B cell (primary cell): ENCODE measurements at places on chromosomes 1 and 21. TPM values are rescaled to one million over a fixed set of nuclear protein-coding genes. Genes with fewer than 3 reads are reported as not detected.

CD1C gene
- total RNA-seq, result 6.6 and 7.4 TPM in 2 replicates

TRIM63 gene
- total RNA-seq, result not detected in 2 replicates

ATP1A2 gene
- total RNA-seq, result not detected in 2 replicates

C1QA gene
- total RNA-seq, result not detected in 2 replicates

KRTAP19-3 gene
- total RNA-seq, result not detected in 2 replicates

SPRR1A gene
- total RNA-seq, result not detected in 2 replicates

MARCKSL1 gene
- total RNA-seq, result 73.2 and 77.6 TPM in 2 replicates

SERINC2 gene
- total RNA-seq, result 0.32 and 1.4 TPM in 2 replicates

DNA sequence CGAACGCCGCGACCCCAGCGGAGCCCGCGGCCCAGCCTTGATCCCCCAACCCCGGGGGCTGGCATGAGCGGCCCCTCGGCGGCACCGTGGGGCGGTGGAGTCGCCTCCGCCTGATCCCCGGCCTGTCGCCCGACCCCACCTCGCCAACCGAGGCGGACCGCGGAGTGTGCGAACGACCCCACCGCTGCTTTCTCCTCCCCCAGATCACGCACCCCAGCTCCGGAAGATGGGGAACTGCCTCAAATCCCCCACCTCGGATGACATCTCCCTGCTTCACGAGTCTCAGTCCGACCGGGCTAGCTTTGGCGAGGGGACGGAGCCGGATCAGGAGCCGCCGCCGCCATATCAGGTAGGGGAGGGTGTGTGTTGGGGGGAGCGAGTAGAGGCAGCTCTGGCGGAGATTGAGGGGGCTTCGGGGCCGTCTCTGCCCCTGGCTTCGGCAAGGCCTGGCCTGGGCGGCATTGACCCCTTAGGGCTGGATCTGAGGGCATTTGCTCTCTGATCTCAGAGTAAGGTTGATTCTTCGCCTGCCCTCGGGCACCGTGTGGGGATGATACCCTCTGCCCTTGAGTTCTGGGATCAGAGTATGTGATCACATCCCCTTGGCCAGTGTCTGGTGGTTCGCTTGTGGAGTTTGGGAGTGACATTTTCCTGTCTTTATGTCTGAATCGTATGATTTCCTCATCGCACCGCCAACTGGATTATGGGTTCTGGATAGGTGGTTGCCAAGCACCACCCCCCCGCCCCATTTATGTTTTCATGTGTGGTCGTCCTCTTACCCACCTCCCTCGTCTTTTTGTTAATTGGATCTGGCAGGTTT, 668 bp downstream of the RNF11 start:
- H3K27me3 ChIP-seq, result no peaks in the 10 kb centered on the region
- DNase-seq, result no peak
- H3K36me3 ChIP-seq, result no peaks in the 10 kb centered on the region
- peaks cover 29% of the 10 kb centered on the region for H3K4me1 ChIP-seq
- H3K4me3 ChIP-seq, result peak overlapping the region; percentile 86

DNA sequence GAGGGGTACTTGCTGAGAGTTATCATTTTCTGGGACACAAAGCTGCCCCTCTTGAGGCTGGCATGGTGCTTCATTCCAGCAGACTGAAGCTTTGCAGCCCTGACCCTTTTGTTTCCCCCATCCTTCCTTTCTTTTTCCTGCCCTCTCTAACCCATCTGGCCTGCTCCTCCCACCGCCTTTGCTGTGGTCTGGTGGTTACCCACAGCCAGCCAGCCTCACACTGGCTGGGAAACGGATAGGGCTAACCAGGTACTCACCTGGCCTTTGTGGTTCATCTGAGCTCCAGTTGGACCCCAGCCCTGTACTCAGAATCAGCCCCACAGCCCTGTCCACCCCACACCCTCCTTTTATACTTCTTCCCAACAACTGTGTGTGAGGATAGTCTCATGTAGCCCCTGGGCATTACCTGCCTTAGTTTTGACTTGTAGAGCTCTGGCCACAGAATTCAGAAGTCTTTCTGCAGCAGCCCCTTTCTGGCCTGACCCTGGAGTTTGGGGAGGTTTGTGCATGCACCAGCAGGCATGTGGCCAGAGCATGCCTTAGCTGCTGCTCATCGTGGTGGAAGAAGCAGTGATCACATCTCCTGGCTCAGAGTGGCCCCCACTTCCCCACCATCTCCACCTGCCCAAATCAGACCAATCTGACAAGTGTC, 138.0 kb downstream of the TRABD2B start:
- H3K27me3 ChIP-seq, result peaks cover 2% of the 10 kb centered on the region
- no peak overlapping the region for H3K27ac ChIP-seq
- DNase-seq, result no peak
- H3K4me3 ChIP-seq, result no peak overlapping the region

DNA sequence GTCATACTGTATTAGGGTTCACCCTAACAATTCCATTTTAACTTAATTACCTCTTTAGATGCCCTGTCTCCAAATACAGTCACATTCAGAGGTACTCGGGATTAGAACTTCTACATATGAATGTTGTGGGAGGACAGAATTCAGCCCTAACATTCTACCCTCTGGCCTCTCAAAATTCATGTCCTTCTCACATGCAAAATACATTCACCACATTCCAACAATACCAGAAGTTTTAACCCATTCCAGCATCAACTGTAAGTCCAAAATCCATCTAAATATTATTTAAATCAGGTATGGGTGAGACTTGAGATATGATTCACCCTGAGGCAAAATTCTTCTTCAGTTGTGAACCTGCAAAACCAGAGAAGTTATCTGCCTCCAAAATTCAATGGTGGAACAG, 14.5 kb downstream of the LY9 start:
- H3K4me3 ChIP-seq, result no peak overlapping the region
- DNase-seq, result no peak
- no peak overlapping the region for H3K27ac ChIP-seq
- H3K4me1 ChIP-seq, result peaks cover 2% of the 10 kb centered on the region

- no peaks in the 10 kb centered on the region for H3K27me3 ChIP-seq
- no peak overlapping the region for H3K4me3 ChIP-seq
- H3K36me3 ChIP-seq, result no peaks in the 10 kb centered on the region
- no peaks in the 10 kb centered on the region for H3K4me1 ChIP-seq
- no peak for DNase-seq
Measured at GRCh38 chr1:233230011-233230410, 65.5 kb downstream of the PCNX2 start.

DNA sequence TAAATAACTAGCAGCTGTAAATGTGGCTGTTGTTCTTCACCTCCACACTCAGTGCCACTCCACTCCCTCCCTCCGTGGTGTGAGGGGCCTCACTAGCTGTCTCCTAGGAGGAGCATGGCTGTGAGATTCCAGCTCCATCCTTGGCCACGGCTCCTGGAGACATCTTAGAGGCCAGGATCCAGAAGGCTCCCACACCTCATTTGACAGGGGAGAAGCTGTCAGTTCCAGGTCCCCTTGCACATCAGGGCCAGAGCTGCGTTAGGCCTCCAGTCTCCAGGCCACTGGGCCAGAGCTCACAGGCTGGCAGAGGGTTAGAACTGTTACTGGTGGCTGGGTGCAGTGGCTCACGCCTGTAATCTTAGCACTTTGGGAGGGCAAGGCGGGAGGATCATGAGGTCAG, 15.0 kb downstream of the PCSK9 start:
- no peaks in the 10 kb centered on the region for H3K4me1 ChIP-seq
- no peaks in the 10 kb centered on the region for H3K36me3 ChIP-seq
- no peak overlapping the region for H3K27ac ChIP-seq
- no peak overlapping the region for H3K4me3 ChIP-seq
- DNase-seq, result no peak

GRCh38 chr1:177710696-177711620, 258.9 kb downstream of the SEC16B start:
- no peaks in the 10 kb centered on the region for H3K4me1 ChIP-seq
- H3K36me3 ChIP-seq, result no peaks in the 10 kb centered on the region
- H3K27me3 ChIP-seq, result no peaks in the 10 kb centered on the region
- no peak overlapping the region for H3K27ac ChIP-seq
- H3K4me3 ChIP-seq, result no peak overlapping the region

GRCh38 chr1:24311741-24312140, 7.4 kb upstream of the GRHL3 start:
- H3K27ac ChIP-seq, result no peak overlapping the region
- H3K4me1 ChIP-seq, result no peaks in the 10 kb centered on the region
- H3K4me3 ChIP-seq, result no peak overlapping the region
- no peak for DNase-seq
- no peaks in the 10 kb centered on the region for H3K36me3 ChIP-seq
- H3K27me3 ChIP-seq, result peaks cover 3% of the 10 kb centered on the region

GRCh38 chr1:42003433-42003832, 84.7 kb upstream of the HIVEP3 start:
- DNase-seq, result no peak
- H3K27ac ChIP-seq, result no peak overlapping the region
- H3K4me3 ChIP-seq, result no peak overlapping the region
- H3K4me1 ChIP-seq, result no peaks in the 10 kb centered on the region
- H3K27me3 ChIP-seq, result no peaks in the 10 kb centered on the region

DNA sequence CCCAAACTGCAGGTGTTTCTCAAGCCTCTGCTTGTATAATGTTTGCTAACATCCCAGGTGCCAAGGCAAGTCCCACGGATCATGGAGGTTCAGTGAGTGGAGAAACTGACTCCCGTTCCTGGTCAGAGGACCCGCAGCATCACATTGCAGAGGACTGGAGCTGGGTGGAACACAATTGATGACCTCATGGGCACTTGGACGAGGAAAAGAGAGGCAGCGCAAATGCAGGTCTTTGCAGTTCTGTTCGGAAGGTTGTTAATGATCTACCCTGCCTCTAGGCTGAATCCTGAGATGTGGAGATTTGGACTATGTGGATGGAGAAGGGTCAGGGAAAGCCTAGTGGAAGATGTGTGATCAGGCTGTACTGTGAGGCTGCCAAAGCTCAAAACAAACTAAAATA, 192.9 kb downstream of the DUSP10 start:
- H3K4me1 ChIP-seq, result no peaks in the 10 kb centered on the region
- H3K27ac ChIP-seq, result no peak overlapping the region
- no peaks in the 10 kb centered on the region for H3K36me3 ChIP-seq
- H3K27me3 ChIP-seq, result no peaks in the 10 kb centered on the region
- no peak for DNase-seq
- no peak overlapping the region for H3K4me3 ChIP-seq

DNA sequence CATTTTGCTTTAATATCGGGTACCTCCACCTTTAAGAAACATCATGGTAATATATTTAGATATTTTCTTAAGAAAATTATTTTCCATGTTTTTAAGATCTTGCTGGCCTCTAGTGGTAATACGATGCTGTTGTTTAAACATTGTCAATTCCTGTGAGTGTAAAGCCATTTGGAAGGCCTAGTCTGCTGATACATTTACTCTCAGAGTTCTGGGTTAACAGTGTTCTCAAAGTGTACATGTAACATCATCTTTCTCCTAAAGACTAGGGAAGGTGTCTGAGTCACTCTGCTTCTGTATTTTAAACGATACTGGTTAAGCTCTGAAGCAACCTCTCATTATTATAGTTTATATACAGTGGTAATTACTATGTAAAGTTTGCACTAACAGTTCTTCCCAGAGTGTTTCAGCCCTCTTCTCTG, 189.1 kb downstream of the RASAL2 start:
- no peak overlapping the region for H3K27ac ChIP-seq
- no peaks in the 10 kb centered on the region for H3K36me3 ChIP-seq
- DNase-seq, result no peak
- no peak overlapping the region for H3K4me3 ChIP-seq

- H3K27me3 ChIP-seq, result no peaks in the 10 kb centered on the region
- H3K36me3 ChIP-seq, result no peaks in the 10 kb centered on the region
- no peaks in the 10 kb centered on the region for H3K4me1 ChIP-seq
- H3K27ac ChIP-seq, result no peak overlapping the region
Measured at GRCh38 chr1:192984080-192984479, 75.1 kb downstream of the UCHL5 start.

- H3K4me1 ChIP-seq, result no peaks in the 10 kb centered on the region
- DNase-seq, result no peak
- H3K36me3 ChIP-seq, result no peaks in the 10 kb centered on the region
- no peak overlapping the region for H3K27ac ChIP-seq
- H3K4me3 ChIP-seq, result no peak overlapping the region
Measured at GRCh38 chr21:17105932-17106331, 406.9 kb upstream of the CXADR start.

DNA sequence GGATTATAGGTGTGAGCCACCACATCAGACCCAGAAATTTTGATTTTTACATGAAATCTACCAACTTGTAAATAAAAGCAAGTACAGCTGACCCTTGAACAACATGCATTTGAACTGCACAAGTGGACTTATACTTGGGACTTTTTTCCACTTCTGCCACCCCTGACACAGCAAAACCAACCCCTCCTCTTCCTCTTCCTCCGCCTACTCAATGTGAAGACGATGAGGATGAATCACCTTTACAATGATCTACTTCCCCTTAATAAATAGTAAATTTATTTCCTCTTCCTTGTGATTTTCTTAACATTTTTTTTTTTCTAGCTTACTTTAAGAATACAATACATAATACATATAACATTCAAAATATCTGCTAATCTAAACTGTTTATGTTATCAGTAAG, 17.5 kb upstream of the YRDC start:
- H3K4me1 ChIP-seq, result no peaks in the 10 kb centered on the region
- no peaks in the 10 kb centered on the region for H3K27me3 ChIP-seq
- DNase-seq, result no peak
- no peak overlapping the region for H3K27ac ChIP-seq
- H3K4me3 ChIP-seq, result no peak overlapping the region
- peaks cover 49% of the 10 kb centered on the region for H3K36me3 ChIP-seq

DNA sequence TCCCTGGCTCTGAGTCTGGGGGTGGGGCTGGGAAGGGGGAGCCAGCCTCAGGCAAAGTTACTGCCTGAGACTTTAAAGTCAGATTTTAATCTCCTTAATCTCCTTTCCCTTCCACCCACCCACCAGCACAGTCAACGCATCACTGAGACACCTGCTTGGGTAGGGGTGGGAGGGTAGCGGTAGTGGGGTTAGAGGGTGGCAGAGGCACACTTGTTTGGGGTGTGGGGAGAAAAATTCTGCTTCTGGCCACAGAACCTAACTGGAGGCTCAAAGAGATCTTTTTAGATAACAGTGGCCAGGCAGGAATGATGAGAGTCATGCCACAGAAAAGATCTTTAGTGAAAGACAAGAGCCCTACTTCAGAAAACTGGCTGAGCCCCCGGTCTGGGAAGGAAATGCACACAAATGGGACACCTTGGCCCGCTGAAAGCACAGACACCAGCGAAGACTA, 44.1 kb downstream of the CD247 start:
- no peak for DNase-seq
- H3K27me3 ChIP-seq, result no peaks in the 10 kb centered on the region
- no peak overlapping the region for H3K27ac ChIP-seq
- no peaks in the 10 kb centered on the region for H3K4me1 ChIP-seq
- H3K4me3 ChIP-seq, result no peak overlapping the region

GRCh38 chr1:203505526-203506204, 11.7 kb downstream of the OPTC start:
- H3K36me3 ChIP-seq, result no peaks in the 10 kb centered on the region
- no peaks in the 10 kb centered on the region for H3K27me3 ChIP-seq
- no peak for DNase-seq
- H3K4me1 ChIP-seq, result no peaks in the 10 kb centered on the region
- no peak overlapping the region for H3K27ac ChIP-seq

DNA sequence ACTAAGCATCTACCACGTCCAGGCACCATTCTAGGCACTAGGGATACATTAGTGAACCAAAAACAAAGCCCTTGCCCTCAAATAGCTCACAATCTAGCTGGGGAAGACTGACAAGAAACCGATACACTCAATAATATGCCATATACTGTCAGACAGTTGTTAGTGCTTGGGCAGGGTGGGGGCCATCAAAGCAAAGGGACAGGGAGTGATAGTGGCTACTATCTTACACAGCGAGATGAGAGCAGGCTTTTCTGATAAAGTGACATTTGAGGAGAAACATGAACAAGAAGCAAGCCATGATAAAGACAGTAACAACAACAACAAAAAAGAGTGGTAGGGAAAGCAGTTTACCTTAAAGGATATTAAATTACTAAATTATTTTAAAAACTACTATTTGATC, 41.1 kb downstream of the ERO1B start:
- peaks cover 4% of the 10 kb centered on the region for H3K36me3 ChIP-seq
- no peaks in the 10 kb centered on the region for H3K4me1 ChIP-seq
- no peak overlapping the region for H3K4me3 ChIP-seq
- H3K27me3 ChIP-seq, result no peaks in the 10 kb centered on the region
